Left cardiac atrium (tissue), 4 donors: ENCODE measurements at places on chromosomes 2 and 18.

GRCh38 chr2:99660616-99661406 lies 171.0 kb upstream of the REV1 start:
- DNase-seq, result no peak

GRCh38 chr2:207828361-207829057 lies 58.8 kb upstream of the FZD5 start:
- no peak for DNase-seq

- DNase-seq, result peak; percentile 23
Observed at GRCh38 chr2:239286901-239287300, 113.9 kb downstream of the HDAC4 start.

- DNase-seq, result no peak
Observed at GRCh38 chr2:142930835-142931398, 53.5 kb downstream of the KYNU start.

- DNase-seq, result peak; percentile 43
Observed at GRCh38 chr18:79411614-79412526, 16.1 kb downstream of the NFATC1 start.
